Stimulated activated CD8-positive, alpha-beta memory T cell treated with anti-CD3 and anti-CD28 coated beads, Interleukin-4, amount 100 ng/mL, for 1 hour (primary cell): ENCODE measurements at places on chromosomes 5 and 9.

DNA sequence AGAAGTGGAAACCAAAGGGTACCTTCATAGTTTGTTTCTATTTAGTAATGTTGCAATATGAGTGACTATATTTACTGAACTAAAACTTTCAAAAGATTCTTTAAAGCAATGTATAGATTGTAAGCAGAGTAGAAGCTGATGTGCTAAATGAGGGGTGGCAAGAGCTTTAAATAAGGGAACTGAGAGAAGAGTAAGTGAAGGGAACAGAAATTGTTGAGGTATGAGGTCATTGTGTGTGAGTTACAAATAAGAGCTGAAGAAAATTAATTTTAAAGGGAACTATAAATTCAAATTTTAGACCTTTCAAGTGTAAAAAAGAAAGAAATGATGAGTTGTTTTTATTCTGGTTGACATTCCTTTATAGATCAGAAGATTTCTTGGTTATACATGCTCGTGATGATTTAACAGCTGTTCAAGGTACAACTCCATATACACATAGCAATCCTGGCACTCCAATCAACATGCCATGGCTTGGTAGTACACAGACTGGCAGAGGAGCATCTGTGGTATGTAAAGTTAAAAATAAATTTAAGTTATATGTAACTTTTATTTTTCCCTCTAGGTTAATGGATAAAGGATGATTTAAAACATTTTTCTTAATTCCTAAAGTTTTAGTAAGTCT lies 135.1 kb upstream of the TNFAIP8 start:
- no peak for DNase-seq

- DNase-seq, result no peak
Measured at GRCh38 chr5:172798422-172799215, 27.6 kb upstream of the DUSP1 start.

DNA sequence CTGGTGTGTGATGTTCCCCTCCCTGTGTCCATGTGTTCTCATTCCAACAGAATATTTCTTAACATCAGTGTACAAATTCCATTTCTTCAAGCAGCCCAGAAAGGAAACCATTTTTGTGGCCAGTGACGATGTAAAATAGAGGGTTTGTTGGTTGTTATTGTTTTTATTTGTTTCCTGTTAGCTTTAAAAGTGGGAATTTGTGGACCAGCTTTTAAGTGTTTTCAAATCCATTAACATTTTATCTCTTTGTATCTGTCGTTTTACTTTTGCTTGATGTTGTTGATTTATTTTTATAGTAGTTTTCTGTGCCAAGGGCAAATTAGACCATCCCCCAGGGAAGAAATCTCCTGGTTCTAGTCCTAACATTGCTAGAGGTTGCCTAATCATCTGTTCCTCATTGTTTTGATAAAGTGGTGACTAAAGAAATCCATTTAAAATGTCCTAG lies 100.0 kb downstream of the GDNF start:
- no peak for DNase-seq

DNA sequence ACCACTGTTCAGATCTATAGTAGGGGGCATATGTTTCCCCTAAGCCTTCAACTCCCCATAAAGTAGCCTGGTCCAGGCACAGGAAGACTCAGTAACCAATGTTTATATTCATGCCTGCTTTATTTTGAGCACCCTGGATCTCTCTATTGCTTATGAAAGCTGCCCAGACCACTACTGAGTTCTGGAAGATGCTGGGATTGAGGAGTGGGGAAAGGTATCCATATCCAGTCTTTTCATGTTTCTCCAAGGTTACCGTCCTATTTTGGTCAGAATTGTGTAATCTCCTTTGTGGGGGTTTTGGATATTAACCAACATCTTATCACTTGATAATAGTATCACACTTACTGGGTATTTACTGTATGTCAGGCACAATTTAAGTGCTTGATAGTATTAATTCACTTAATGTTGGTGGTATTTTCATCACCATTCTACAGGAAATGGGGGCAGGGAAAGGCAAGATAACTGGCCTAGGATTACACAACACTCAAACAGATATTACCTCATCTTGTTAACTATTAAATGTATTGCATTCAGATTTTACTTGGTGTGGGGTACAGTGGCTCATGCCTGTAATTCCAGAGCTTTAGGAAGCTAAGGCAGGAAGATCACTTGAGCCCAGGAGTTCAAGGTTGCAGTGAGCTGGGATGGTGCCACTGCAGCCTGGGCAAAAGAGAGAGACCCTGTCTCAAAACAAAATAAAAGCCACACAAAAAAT lies 36.3 kb downstream of the RUSC2 start:
- DNase-seq, result no peak

- no peak for DNase-seq
Measured at GRCh38 chr9:21616082-21616778, 134.1 kb upstream of the IFNE start.

- no peak for DNase-seq
Measured at GRCh38 chr5:124858612-124859011, 112.2 kb upstream of the ZNF608 start.

DNA sequence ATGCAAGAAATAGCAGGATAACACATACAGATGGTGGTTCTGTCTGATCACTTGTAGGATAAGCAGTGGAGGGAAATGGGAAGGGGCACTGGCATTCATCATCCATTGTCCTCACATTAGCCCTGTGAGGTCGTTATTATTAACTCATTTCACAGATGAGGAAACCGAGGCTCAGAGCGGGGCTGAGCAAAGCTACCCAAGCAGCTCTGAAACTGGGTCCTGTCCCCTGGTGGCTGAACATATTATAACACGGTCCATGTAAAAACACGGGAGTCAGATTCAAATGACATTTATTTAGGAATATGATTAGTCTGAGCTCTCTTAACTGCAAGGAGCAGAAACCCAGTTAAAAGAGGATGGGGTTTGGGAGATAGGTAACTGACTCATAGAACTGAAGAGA lies 43.1 kb downstream of the HRH2 start:
- DNase-seq, result no peak

- DNase-seq, result peak; percentile 49
Measured at GRCh38 chr9:130940693-130941576, 1.9 kb upstream of the FIBCD1 start.

DNA sequence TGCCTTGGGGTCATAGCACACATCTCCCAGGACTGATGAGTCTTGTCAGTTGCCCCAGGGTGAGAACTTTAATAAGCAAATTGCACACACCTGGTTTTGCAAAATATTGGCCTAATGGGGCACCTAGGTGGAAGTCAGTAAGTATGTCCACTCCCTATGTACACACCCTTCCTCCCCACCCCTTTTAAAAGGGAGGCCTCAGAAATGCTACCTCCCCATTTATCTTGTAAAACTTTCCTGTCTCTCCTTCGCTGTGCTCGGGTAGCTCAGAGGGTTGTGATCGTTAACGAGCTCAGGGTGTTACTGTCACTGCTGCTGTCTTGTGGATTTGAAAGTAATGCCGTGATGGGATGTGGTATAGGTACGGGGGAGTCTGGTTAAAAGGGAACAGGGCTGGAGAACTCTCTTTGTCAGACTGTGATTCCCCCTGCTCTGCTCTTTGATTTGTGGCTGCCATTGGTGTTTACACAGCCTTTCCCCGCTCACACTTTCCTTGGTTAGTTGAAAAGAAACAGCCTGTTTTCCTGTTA lies 26.2 kb downstream of the ZNF462 start:
- no peak for DNase-seq

GRCh38 chr5:120255214-120255613 lies 208.9 kb upstream of the PRR16 start:
- DNase-seq, result no peak

- no peak for DNase-seq
Measured at GRCh38 chr9:96022445-96023051, 147.1 kb downstream of the ERCC6L2 start.

DNA sequence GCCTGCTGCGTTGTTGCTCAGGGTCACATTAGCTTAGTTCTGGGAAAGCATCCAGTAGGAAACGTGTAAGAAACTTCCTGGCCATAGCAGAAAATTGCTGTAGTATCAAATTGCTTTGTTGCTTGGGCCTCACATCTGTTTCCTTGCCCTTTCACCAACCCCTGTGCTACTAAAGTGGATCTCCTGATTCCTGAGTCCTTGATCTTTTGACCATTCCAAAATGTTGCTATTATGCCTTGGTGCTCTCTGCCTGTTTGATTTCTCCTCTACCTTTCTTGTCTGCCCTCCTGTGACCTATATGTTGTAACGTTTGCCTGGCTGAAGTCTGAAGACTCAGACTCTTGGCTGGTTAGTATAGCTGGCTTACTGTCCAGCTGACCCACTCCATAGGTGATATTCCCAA lies 350.5 kb downstream of the ADGRV1 start:
- DNase-seq, result no peak

DNA sequence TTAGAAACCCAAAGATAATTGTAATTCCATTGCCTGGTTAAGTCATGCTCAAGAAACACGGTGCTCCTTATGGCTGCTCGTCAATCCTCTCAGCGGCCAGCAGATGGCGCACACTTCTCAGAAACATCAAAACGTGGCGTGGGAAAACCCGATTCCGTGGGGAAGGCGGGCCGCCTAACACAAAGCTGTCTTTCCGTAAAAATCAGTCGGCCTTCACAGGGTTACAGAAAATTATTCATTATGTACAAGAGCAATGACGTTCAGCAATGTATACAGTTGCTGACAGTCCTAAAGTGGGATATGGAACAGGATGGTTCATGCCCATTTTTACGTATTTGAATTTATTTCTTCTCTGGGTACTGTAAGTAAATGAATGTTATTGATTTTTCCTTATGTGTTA lies 83.5 kb downstream of the PDE4D start:
- no peak for DNase-seq

DNA sequence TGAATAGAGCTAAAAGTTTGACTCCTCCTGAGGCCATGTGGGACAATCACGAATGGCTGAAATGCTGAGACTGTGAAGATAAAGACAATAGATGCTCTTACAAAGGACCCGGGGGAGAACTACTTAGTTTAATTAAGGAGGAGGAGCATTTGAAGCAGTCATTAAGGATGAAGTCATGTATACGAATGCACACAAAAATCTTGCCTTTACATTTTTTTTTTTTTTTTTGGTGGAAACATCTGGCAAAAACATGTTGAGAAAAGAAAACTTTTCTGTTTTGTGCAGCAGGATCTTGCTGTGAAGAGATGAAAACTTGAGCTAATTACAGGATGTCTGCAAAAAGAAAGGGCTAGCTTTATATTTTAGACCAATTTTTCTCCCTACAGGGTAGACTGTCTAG lies 42.3 kb upstream of the NR3C1 start:
- no peak for DNase-seq

- DNase-seq, result no peak
Measured at GRCh38 chr9:90970608-90971007, 169.0 kb downstream of the SYK start.

GRCh38 chr5:88045931-88046461 lies 222.6 kb downstream of the TMEM161B start:
- DNase-seq, result no peak

- DNase-seq, result no peak
Measured at GRCh38 chr5:61589946-61590345, 257.9 kb downstream of the ZSWIM6 start.

GRCh38 chr5:157820593-157821252 lies 38.2 kb downstream of the CLINT1 start:
- DNase-seq, result no peak

DNA sequence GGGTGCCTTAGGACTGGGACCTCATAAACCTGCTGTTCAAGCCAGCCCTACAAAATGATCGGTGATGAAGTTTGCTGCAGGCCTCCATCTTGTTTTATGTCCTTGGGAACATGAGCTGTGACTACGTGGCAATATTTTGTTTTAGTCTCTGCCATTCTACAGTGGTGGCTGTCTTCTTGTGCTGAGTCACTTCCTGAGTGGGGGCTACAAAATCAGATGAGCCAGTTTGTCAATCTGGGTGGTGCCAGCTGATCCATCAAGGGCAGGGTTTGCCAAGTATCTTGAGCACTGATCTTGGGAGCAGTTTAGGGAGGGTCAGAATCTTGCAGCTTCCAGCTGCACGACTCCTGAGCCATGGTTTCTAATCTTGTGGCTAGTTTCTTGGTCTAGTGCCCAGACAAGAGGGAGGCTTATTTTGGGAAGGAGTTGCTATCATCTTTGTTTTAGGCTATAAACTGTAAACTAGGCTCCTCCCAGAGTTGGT lies 94.7 kb downstream of the YTHDC2 start:
- no peak for DNase-seq

- no peak for DNase-seq
Measured at GRCh38 chr9:115209601-115210306, 91.8 kb upstream of the TNC start.

GRCh38 chr5:123365156-123365555 lies 58.0 kb downstream of the CEP120 start:
- DNase-seq, result no peak

DNA sequence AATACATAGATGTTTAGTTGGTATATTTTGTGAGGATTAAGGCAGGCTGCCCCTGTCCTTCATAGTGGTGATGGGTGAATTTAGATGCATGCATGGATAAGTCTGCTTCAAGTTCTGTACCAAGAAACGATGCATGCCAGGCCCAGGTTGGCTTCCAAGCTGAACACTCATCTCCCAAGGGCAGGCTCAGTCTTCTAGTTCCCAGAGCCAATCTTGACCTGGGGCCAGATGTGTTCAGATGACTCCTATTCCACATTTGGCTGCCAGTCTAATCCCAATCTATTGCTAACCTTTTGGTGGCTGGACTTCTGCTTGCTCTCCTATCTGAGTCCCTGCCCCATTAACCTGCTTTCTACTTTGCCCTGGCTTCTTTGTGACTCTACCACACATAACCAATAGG lies 18.5 kb upstream of the SNAPC3 start:
- DNase-seq, result no peak

DNA sequence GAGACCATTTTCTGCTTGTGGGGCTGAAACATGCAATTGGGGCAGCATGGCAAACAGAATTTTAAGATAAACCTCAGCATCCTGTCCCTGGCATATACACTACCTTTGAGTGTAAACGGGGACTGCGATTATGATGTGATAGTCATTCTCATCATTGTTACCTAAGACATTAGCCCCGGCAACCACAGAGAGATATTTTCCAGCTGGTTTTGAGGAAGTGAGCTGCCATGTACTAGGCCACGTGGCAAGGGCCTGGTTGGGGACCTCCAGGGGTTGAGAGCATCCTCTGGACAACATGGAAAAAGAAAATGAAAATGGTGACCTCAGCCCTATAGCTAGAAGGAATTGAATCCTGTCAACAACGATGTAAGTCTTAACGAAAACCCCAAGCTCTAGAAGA lies 623.6 kb upstream of the CDH18 start:
- DNase-seq, result no peak

DNA sequence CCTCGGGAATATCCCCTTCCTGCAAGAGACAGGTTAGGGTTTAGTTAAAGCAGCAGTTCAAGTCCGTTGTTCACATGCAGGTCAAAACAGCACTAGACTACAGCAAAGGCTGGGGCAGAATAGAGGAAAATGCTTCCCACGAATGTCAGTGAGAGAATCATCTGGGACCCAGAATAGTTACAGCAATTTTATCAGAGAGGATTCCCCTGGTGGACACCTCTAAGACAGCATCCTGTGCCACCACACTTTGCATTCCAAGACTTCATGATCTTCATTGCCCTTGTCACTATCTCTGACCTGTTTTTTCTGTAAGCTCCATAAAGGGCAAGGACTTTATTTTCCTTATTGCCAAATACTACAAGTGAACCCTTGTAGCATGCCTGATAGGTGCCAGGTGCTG lies 12.9 kb downstream of the GRXCR2 start:
- DNase-seq, result no peak
